Stimulated activated CD8-positive, alpha-beta memory T cell treated with anti-CD3 and anti-CD28 coated beads, Interleukin-2, amount 100 ng/mL, for 1 hour (primary cell): ENCODE measurements at places on chromosomes 7 and 10.

DNA sequence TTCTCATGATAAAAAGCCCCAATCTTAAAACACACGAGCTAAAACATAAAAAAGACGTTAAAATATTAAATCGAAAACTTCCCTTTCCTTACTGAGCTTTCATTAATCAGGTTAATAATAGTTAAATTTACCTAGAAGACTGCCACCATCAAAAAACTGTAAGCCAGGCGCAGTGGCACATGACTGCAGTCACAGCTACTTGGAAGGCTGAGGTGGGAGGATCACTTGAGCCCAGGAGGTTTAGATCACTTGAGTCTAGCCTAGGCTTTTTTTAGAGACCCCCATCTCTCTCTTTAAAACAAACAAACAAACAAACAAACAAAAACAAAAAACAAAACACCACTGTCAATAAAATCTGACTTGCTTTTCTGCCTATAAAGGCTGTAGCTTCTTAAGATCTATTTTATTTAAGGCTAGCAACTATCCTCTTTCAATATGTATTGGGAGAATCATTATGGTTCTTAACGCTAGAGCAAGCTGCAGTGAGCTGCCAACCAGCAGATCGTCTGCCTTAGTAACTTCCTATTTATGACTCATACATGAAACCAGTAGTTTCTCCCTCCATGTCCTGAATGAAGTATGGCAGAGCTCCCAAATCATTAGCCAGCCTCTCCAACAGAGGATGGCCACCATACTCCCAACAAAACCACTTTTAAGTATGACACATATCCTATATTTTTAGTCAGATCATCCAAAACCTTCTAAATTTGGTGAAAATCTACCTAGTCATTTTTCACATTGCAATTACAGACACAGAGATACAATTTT lies 163.7 kb downstream of the SRPK2 start:
- no peak for DNase-seq

DNA sequence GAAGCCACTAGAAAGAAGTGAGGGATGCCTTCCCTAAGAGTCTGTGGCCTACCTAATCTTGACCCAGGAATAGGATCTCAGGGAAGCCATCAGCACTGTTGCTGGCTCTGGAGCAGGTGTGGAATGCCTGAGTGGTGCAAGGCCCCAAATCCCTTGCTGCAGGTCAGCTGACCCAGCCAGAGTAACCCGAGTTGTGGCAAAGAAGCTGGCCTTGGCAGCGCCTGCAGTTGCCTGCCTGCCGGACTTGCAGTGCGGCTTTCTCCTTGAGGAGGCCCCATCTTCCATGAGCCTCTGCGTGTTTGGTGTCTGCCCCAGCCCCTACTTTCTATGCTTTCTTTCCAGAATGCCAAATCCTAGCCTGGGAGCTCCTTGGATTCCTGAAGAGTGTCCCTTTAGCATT lies 5.8 kb downstream of the KIAA1217 start:
- no peak for DNase-seq

- no peak for DNase-seq
Measured at GRCh38 chr10:104080762-104081161, 4.9 kb downstream of the COL17A1 start.

- no peak for DNase-seq
Measured at GRCh38 chr10:45657033-45657926, 15.3 kb downstream of the ZFAND4 start.

GRCh38 chr10:78964952-78965633 lies 103.7 kb upstream of the ZMIZ1 start:
- DNase-seq: no peak

DNA sequence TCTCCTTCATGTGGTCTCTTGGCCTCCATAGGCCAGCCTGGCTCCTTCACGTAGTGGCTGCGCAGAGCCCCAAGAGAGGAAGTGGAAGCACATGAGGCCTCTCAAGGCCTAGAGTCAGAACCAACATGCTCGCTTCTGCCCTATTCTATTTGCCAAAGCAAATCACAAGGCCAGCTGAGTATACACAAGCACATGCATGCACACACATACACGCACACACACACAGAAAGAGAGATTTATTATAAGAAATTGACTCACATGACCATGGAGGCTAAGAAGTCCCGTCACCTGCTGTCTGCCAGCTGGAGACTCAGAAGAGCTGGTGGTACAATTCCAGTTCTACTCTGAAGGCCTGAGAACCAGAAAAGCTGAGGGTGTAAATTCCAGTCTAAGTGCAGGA lies 64.3 kb upstream of the NRP1 start:
- DNase-seq: no peak

- DNase-seq: no peak
Measured at GRCh38 chr7:128693373-128694015, 21.4 kb downstream of the GARIN1A start.

GRCh38 chr7:7786595-7786994 lies 68.2 kb upstream of the RPA3 start:
- DNase-seq: no peak

DNA sequence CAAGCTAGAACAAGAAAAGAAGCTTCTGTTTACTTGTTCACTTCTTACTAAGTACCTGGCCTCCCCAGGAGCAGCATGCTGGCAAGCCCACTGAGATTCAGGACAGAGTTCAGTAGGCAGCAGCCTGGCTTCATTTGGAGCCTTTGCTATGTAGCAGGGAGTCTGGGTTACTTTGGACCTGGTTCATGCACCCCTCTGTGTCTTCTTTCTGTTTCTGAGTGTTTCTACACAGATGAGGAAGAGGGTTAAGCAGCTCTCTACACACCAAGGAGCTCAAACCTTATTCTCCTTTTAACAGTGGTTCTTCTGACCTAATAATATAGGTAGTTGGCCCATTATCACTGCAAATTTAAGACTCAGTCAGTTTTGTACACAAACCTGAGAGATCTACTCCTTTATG lies 152.9 kb downstream of the ARID5B start:
- no peak for DNase-seq
